ENCODE measurements at places on chromosomes 3 and 15.

DNA sequence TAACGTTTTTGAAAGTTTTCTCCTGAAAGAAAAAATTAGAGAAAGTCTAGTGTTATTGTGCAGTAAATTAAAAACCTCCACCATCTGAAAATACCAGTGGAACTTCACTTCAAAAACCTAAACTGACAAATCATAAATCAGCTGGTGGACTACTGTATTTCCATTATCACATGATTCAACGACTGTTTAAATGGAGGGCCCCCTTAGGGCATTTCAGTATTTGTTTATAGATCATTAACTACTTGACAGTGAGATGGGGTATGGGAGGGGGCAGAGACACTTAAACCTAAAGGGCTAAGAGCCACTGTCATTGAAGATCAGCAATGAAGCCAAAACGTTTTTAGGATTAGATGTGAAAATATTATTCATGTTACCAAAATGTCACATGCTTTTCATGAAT, 8.8 kb upstream of the C15orf61 start:
- DNase-seq = peak; percentile 84

DNA sequence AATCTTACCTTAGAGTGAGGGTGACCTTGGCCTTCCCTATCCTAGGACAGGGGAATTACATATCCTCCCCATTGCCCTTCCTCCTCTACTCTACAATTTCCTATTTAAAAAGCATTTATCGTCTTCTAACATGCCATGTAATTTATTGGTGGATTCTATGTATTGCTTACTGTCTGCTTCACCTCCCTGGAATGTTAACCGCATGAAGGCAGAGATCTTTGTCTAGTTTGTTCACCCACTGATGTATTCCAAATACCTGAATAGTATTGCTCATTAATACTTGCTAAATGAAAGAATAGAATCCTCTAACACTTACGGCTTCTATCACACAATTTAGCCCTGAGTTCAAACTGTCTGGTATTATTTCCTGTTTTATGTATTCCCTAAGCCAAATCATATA, 68.6 kb downstream of the PPARG start:
- DNase-seq = no peak

GRCh38 chr3:79881431-79881830, 113.6 kb upstream of the ROBO1 start:
- no peak for DNase-seq

DNA sequence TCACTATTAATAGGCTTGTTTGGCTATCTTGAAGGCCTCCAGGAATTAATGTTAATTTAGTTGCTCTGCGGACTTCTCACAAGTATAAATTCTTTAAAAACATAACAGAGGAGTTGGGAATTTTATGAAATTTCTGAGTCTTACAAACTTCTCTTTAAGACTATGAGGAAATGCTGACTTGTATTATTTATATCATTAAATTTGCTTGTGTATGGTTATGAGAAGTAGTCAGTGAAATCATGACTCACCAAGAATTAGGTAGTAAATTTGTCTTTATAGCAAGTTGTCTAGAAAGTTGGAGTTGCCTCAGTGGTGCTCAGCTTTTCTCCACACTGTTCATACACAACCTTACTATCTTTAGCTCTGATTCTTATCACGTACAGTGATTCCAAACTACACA, 26.5 kb downstream of the PHLDB2 start:
- DNase-seq = no peak

- no peak for DNase-seq
These were observed 24.6 kb downstream of the MYEF2 start for GRCh38 chr15:48153526-48153925.

GRCh38 chr3:194133661-194134230, 2.2 kb upstream of the HES1 start:
- peak; percentile 46 for DNase-seq

DNA sequence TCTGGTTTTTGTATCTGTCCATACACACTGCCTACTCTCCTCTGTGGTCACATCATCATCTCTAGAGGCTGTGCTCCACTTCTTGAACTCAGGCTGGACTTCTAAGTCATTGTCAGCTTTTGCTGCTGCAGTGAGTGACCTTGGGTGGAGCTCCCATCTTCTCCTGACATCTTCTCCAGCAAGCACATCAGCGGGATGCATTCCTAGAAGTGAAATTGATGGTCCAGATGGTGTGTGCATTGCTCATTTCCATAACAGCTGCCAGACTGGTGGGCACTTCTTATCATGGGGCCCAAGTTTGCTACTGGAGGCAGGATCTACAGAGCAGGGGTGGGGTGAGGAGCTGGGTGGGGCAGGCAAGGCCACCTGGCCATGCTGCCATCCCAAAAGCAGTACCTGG, 109.9 kb downstream of the DNAJB8 start:
- DNase-seq = no peak

- no peak for DNase-seq
These were observed 796.8 kb upstream of the EPHA6 start for GRCh38 chr3:96017556-96017955.

DNA sequence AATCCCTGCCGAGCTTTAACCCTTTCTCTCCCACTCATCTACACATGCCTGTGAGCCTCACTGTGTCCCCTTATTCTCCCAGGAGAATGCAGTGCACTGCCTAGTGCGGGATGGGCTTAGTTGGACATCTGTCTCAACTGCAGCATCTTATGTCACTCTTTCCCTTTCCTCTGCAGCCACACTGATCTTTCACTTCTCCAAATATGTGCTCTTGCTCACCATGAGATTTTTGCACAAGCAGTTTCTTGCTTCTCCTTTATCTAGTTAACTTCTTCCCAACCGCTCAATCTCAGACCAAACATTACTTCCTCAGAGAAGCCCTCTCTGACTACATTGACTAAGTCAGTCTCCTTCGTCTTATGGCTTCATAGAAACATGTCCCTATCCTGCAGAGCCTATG, 292.3 kb downstream of the KBTBD8 start:
- DNase-seq = no peak

GRCh38 chr15:59339252-59339672, 33.4 kb downstream of the MYO1E start:
- DNase-seq = no peak

DNA sequence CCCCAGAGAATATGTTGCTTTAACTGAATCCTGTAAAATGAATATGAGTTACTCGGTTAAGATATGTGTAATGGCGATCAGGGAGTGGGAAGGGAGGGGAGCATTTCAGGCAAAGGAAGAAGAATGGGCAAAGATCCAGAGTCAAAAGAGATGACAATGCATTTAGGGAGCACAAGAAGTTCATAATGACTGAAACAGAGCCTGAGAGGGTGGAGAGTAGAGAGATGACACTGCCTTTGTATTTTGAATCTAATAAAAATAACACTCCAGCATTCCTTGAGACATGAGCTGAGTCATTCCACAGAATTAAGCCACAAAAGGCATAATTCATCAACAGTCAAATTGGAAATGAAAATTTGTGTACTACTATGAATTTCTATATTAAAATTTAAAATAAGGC, 105.3 kb upstream of the PEX5L start:
- no peak for DNase-seq

DNA sequence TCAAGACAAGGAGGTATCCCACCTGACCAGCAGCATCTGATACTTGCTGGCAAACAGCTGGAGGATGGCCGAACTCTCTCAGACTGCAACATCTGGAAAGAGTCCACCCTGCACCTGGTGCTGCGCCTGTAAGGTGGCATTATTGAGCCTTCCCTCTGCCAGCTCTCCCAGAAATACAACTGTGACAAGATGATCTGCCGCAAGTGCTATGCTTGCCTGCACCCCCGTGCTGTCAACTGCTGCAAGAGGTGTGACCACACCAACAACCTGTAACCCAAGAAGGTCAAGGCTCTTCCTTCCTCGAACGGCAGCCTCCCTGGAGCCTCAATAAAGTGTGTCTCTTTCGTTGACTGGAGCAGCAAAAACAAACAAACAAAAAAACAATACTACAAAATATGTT, 2.2 kb upstream of the SLC4A7 start:
- DNase-seq = no peak

GRCh38 chr3:195908694-195909581, 587 bp upstream of the TNK2 start:
- peak; percentile 65 for DNase-seq

DNA sequence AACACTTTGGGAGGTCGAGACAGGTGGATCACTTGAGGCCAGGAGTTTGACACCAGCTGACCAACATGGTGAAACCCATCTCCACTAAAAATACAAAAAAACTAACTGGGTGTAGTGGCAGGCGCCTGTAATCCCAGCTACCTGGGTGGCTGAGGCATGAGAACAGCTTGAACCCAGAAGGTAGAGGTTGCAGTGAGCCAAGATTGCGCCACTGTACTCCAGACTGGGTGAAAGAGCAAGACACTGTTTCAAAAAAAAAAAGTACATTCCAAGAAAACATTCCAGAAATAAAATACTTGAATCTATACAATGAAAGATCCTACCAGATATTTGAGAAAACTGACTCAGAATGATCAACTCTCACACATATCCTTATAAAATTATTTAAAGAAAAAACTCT, 30.4 kb downstream of the TFDP2 start:
- DNase-seq = no peak

- DNase-seq = no peak
These were observed 62.7 kb downstream of the PDE8A start for GRCh38 chr15:85044251-85044853.

DNA sequence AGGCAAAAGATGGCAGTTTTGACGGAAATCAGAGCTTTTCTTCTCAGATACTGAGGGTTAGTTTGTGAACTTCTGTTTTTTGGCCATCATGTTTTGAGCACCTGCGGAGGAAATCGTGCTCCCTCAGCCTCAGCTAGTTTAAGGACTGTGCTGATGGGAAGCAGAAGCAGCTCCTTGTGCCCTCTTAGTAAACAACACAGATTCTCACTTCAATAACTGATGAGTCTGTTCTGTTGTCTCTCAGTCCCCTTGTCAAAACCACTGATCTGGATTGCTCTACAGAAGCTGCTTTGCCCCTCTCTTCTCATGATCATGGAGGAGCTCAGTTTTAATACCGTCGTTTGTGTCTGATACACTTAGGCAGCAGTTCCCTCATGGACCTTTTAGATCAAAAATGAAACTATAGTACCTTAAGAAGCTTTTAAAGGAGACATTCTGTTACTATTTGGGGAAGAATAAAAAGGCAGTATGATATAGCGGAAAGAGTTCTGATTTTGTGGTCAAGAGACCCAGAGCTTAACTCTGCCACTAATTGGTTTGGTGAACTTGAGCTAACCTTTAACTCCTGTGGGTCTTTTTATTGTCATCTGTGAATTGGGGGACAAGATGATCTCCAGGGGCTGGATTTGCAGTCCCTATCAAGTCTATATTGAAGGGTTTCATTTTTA, 152.6 kb downstream of the BBX start:
- DNase-seq = no peak

GRCh38 chr3:53169045-53169831, 8.2 kb downstream of the PRKCD start:
- DNase-seq = no peak

- no peak for DNase-seq
These were observed 198.0 kb upstream of the PFN2 start for GRCh38 chr3:150168698-150169097.

DNA sequence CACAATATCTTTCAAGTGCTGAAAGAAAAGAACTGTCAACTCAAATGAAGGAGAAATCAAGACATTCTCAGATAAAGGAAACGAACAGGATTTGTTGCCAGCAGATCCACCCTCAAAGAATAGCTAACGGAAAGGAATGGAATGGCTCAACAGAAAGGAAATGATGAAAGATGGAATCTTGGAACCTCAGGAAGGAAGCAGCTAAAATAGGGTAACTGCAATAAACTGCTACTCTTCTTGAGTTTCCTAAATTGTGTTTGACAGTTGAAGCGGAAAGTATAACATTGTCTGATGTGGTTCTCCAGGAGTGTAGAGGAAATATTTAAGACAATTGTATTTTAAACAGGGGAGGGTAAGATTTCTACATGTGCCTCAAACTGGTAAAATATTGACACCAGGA, 22.0 kb downstream of the PRR23E start:
- no peak for DNase-seq

GRCh38 chr15:37574985-37575384, 359.5 kb upstream of the TMCO5A start:
- no peak for DNase-seq

DNA sequence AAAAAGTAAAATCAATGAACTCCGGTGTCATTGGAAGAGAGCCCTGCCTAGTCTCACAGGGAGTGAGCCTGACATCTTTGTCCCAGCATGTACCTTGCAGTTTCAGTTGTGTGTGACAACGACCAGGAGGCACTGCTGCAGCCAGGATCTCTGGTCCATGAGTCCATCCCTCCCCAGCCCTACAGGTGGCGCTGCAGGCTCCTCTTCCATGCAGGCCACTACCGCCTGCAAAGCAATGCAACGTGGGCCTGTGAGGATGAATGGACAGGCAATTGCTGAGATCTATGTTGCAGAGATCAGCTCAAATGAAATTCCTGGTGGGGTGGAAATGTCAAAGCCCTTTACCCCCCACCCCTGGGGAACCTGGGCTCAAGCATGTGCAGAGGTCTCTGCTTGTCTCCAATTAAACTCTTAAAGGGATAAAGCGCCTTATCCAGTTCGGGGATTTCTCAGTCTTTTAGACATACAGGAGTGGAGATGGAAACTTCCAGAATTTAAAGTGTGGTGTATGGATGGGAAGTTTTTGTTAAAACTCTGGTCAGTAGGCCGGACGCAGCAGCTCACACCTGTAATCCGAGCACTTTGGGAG, 35.8 kb downstream of the TKT start:
- peak; percentile 2 for DNase-seq

DNA sequence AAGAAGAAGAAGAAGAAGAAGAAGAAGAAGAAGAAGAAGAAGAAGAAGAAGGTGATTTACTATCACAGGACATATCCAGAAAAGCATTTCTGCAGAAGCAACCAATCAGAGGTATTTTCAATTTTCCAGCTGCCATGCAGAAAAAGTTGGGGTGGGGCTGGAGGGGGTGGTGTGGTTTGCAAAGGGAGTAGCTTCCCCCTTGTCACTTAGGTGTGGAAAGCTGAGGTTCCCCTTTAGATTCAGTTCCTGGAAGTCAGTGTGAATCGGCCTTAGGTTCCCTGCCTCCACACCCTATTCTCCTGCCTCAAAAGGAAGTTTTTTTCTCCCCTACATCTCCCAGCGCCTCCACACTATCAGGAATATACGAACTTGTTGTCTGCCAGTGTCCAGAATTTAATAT, 276.7 kb upstream of the ARRDC4 start:
- DNase-seq = no peak

- no peak for DNase-seq
These were observed 1.8 kb downstream of the YEATS2 start for GRCh38 chr3:183699238-183699947.

All from NCI-H1105 (cell line).